RPMI7951 (cell line): ENCODE measurements at places on chromosomes 12 and 14. TPM values are rescaled to one million over a fixed set of nuclear protein-coding genes. Genes with fewer than 3 reads are reported as not detected.

The TTC6 gene
- 0.10 TPM in 1 of 2 replicates, not detected in the other for total RNA-seq

The PTPRQ gene
- total RNA-seq = under 0.01 TPM in 2 replicates

DNA sequence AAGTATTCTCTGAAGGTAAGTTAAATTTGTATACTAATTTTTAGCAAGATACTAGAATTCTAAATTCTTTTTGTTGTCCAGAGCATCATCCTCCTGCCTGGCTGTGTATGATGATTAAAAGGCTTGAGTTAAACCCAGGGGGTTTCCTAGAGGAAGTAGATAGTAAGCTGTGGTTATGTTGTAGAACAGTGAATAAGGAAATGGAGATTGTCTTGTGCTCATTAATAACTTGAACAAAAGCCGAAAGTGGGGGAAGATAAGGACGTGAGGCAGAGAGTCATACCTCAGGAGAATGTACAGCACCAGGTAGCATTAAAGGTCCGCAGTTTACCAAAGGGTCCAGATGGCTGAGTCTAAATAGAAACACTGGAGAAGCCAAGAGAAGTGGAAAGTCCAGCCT is 42.0 kb downstream of the CKB start:
- no peak for DNase-seq

DNA sequence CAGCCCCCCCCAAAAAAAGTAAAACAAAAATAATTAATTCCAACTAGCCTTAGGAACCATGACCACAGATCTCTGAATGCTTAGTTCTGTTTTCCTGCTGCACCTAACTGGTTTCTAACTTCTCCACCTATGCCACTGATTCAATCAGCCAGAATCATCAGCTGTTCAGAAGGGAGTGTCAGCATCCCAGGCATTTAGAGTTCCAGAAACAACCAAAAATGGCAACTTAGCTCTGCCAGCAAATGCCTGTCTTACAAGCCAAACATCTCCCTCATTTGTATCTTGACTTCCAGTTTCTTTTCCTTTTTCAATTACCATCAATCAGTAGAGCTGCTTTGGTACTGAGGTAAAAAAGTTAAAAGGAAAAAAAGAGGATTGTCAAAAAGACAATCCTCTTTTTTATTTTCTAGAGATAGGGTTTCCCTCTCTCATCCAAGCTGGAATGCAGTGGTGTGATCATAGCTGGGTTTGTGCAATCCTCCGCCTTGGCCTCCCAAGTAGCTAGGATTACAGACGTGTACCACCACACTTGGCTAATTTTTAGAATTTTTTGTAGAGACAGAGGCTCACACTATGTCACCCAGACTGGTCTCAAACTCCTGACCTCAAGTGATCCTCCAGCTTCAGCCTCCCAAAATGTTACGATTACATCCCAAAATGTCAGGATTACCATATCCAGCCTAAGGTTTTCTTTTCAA is 45.2 kb upstream of the ISM2 start:
- no peak for DNase-seq

DNA sequence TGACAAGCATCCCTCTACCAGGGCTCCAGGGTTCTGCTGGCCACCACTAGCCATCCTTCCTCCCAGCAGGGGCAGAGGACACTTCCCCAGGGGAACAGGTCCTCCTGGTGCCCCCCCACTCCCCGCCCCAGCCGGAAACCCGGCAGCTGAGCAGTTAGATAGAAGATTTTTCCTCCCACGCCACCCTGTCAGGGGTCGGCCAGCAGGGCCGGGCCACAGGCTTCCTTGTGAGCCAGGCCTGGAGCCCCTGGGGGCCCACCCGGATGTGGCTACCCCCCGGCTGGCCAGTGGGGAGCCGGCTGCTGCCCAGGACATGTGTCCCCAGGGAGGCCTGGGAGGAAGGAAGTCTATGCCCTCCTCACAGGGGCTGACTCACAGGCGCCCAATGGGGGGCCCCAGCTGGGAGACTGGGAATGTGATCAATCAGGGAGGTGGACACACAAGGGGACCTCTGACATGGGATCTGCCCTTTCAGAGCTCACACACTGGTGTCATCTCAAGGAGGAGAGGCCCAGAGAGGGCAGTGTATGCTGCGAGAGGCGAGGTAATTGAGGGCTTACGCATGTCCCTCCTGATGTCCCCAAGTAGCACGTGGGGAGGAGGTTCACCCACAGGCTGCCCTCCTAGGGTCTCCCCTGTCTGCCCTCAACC is 4.2 kb downstream of the SH2B3 start:
- peak; percentile 99 for DNase-seq

GRCh38 chr12:52655251-52655650 is 3.2 kb upstream of the KRT2 start:
- DNase-seq = no peak

DNA sequence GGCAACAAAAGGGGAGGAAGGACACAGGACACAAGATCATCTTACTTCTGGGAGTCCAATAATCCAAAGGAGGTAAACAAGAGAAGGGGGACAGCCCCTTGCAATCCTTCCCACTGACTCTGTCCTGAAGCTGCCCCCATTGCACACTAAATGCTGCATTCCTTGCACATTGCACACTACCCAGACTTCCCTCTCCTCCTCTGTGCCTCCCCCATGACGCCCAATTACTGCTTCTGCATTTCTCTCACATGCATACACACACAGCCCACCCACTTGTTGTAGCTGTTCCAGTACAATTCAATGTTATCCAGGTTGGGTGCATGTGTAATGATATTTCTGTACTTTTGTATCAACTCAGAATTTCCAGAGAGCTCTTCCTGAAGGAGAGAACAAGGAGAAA is 5.5 kb downstream of the NDRG2 start:
- no peak for DNase-seq
